ENCODE measurements at places on chromosomes 1 and 21. TPM values are rescaled to one million over a fixed set of nuclear protein-coding genes. Genes with fewer than 3 reads are reported as not detected.

PBX1 gene
- polyA plus RNA-seq: 165 TPM

UBE2J2 gene
- polyA plus RNA-seq: 44.5 TPM

CCDC190 gene
- polyA plus RNA-seq: not detected

SLC16A4 gene
- 113 TPM for polyA plus RNA-seq

TLCD4 gene
- 6.4 TPM for polyA plus RNA-seq

C1orf94 gene
- polyA plus RNA-seq: not detected

RHEX gene
- polyA plus RNA-seq: 2.9 TPM

FCRL2 gene
- not detected for polyA plus RNA-seq

TPR gene
- 106 TPM for polyA plus RNA-seq

KRTAP7-1 gene
- not detected for polyA plus RNA-seq

KISS1 gene
- polyA plus RNA-seq: 1.9 TPM

CHIT1 gene
- 0.45 TPM for polyA plus RNA-seq

THEM5 gene
- polyA plus RNA-seq: 0.84 TPM

FMO4 gene
- 15.4 TPM for polyA plus RNA-seq

LCE1F gene
- polyA plus RNA-seq: not detected

GRCh38 chr1:903305-903704, 20.4 kb upstream of the SAMD11 start:
- no peak for DNase-seq

- no peak for DNase-seq
Observed at GRCh38 chr21:15740383-15740782, 10.6 kb downstream of the USP25 start.

DNA sequence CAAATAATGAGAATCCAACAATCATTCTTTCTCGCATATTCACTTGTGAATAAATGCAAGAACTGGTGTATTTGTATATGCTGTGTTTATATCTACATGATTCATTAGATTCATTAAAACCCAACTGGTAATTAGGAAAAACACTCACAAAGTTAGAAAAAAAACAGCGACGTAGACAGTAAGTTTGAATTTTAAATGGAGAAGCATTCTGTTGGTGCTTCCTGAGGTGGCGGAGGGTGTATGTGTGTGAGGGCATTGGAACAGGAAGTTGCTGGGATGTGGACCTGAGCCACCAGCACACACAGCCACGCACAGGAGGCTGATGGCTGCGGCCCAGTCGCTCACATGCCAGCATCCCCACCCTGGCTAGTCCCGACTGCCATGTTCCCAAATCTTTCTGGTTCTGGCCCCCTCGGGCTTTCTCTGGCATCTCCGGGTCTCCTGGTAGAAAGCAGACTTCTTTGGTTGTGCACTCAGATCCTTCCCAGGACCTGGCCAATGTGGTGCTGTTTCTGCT, 121.6 kb upstream of the IRF2BP2 start:
- no peak for DNase-seq

DNA sequence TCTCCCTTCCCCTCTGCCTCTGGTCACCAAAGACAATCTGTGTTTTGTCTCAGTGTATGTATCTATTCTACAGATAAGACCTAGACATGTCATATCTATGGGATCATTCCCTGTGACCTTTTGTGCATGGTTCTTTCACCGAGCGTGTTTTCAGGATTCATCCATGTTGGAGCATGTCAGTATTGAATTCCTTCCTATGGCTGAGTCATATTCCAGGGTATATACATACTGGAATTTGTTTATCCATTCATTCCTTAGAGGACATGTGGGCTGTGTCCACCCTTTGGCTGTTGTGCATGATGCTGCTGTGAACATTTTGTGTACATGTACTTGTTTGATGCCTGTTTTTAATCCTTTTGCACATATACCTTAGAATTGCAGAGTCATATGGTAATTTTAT, 69.9 kb downstream of the NFASC start:
- no peak for DNase-seq

GRCh38 chr1:184483101-184483683, 96.4 kb downstream of the C1orf21 start:
- no peak for DNase-seq

DNA sequence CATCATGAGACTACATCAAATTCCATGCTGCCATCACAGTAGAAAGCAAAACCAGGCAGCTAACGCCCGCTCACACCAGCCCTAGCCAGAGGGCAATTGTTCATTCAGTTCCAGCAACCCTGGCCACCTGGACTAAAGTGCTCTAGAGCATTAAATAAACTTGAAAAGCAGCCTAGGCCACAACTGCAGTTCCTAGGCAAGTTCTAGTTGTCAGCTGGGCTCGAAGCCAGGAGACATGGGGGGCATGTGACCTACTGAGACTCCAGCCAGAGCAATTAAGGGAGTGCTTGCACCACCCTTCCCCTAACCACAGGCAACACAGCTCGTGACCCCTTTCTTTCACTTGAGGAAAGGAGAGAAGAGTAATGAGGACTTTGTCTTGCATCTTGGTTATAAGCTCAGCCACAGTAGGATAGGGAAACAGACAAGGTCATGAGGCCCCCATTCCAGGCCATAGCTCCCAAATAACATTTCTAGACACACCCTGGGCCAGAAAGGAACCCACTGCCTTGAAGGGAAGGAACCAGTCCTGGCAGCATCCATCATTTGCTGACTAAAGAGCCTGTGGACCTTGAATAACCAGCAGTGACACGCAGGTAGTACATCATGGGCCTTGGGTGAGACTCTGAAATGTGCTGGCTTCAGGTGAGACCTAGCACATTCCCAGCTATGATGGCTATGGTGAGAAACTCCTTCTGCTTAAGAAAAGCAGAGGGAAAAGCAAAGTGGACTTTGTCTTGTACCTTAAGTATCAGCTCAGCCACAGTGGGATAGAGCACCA, 77.0 kb downstream of the ZZZ3 start:
- DNase-seq: no peak

GRCh38 chr1:4150262-4150661, 250.2 kb upstream of the C1orf174 start:
- no peak for DNase-seq

DNA sequence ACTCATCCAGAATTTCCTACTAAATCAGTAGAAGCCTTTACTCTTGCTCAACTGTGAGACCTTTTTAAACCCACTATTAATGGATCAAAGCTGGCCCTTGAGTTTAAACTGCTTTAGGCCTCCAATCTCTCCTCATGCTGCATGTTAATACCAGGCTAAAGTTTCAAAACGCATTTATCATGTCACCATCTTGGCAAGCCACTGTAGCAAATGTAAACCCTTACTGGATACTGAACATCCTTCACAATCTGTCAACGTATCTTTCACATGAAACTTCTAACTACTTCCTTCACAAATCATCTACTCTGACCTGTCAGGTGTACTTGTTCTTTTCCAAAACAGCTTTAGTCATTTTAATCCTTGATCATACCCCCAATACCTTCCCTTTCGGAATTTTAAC, 3.0 kb downstream of the PAXBP1 start:
- no peak for DNase-seq

DNA sequence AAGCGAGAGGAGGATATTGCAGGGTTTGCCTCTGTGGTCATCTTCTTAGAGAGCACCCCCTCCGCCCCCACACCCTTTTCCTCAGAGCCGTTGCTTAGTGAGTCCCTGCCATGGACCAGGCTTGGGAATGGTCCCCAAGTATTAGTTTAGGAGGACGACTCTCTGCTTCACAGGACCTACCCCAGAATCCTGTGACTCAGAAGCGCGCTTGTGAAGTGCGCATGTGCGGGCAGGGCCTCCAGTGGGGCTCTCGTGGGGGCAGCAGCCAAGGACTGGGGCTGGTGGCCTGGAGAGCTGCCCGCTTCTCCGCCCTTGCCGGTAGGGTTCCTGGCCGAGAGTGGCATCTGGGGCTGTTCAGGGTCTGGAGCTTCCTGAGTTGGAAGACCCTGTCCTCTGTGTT, 37.3 kb upstream of the HMGN1 start:
- DNase-seq: no peak

- DNase-seq: no peak
Observed at GRCh38 chr1:31570228-31570627, 6.1 kb upstream of the TINAGL1 start.

DNA sequence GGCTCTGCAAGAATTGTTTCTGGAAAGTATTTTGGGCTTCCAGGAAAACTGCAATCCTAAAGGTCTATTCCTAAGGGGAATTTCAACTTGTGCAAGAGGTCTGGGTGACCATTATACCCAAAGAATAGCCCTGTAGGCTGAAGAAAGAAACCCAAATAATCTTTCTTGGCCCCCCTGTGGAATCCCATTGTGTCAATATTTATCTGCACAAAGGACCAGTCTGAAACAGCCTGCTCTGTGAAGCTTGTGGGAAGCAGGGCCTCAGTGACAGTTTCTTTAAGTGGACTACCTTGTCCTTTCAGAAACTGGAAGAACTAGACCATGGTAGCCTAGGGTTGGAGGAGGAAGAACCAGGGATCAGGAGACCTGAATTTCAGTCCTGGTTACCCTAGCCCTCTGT, 58.4 kb upstream of the HSD17B7 start:
- no peak for DNase-seq

- no peak for DNase-seq
Observed at GRCh38 chr1:201364808-201365105, 12.7 kb downstream of the TNNT2 start.

- no peak for DNase-seq
Observed at GRCh38 chr1:11730429-11730891, 5.5 kb upstream of the AGTRAP start.

DNA sequence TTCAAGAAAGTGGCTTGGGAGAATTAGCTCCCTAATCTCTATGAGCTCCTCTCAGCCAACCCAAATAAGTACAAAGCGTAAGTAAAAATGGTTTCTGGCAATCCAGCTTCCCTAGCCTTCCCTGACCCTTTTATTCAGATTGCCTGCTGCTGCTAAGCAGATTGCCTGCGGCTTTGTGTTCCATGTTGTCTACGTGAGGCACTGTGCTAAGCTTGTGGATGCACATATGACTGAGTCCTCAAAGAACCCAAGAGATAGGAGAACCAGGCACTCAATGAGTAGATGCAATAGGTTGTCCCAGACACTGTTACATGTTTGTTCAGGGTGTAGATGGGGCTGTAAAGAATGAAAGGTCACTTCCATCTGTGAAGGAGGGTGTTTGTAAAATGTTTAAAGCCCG, 6.3 kb upstream of the OSBPL9 start:
- no peak for DNase-seq

DNA sequence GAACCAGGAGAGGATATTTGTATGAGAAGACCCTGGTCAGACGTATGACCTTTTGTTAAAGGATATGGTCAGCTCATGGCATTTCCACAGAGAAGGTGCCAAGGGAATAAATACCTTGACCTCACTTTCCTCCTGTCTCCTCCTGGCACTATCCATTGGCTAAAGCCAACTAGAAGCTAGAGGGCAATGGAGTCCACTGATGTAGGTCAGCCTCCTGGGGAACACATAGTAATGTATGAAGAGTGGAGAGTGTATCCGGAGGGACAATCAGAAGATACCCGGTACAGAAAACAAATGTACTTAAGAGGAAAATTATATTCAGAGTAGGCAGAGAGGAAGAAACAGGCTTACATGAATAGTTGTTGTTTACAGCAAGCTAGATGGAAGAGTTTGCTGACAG, 698 bp upstream of the NTMT2 start:
- DNase-seq: no peak

DNA sequence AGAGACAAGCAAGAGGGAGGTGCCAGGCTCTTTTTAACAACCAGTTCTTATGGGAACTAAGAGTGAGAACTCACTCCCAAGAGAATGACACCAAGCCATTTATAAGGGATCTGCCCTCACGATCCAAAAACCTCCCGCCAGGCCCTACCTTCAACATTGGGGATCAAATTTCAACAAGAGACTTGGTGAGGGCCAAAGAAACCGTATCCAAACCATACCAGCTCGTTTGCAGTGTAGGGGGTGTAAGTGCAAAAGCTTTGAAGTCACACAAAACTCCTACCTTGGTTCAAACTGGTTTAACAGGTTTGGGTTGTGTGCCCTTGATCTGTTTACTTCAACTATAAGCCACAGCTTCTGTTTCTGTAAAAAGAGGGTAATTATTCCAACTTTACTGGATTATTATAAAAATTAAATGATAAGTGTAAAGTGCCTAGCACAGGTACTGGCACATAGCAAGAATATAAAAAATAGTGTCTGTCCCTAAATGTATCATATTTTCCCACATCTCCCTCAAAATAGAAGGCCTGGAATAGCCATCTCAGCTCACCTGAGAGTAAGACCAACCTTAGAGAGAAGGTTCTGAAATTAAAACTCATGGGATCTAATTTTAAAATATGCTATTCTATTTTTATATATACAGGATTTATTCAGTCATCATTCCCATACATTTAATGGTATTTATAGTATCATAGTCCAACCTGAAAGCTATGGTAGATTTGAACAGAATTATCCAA, 7.0 kb upstream of the USP25 start:
- DNase-seq: no peak

GRCh38 chr21:33984021-33984481, 68.4 kb upstream of the ATP5PO start:
- DNase-seq: no peak

DNA sequence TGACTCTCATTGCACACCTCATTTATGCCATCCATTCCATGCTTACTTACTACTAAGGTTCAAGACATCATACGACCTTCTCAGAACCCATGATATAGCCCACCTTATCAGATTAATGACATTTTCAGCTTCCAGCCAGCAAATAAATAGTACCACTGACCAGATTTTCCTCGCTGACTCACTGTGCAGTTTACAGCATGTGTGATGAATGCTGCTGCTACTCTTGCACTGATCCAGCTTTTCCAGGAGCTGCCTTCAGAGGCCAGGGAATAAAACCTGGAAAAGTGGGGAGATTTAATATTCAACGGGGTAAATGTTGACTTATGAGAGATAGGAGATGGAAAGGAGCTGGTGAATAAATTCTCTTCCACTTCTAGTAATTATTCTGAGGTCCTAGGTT, 247.1 kb downstream of the COL11A1 start:
- no peak for DNase-seq

GRCh38 chr1:198416296-198416695, 124.2 kb downstream of the ATP6V1G3 start:
- DNase-seq: no peak

- no peak for DNase-seq
Observed at GRCh38 chr1:15756143-15757015, 2.2 kb upstream of the FBLIM1 start.

DNA sequence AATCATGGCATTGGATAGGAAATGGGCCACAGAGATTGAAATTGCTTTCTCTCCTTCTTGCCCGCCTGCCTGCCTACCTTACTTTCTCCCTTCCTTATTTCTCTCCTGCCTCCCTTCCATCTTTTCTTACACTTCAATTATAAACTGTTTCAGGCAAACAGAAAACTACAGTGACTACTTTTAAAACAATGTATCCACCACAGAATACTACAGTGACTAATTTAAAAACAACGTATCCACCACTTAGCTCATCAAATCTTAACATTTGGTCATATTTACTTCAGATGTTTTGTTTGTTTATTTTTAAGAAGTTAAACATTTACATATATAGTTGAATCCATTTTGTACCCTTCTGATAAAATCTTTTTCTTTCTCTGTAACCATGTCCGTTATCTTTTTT, 54.4 kb downstream of the SNRPE start:
- no peak for DNase-seq

Data from renal cortex interstitium (tissue), 15 donors.